ENCODE measurements at places on chromosomes 16 and 17.

DNA sequence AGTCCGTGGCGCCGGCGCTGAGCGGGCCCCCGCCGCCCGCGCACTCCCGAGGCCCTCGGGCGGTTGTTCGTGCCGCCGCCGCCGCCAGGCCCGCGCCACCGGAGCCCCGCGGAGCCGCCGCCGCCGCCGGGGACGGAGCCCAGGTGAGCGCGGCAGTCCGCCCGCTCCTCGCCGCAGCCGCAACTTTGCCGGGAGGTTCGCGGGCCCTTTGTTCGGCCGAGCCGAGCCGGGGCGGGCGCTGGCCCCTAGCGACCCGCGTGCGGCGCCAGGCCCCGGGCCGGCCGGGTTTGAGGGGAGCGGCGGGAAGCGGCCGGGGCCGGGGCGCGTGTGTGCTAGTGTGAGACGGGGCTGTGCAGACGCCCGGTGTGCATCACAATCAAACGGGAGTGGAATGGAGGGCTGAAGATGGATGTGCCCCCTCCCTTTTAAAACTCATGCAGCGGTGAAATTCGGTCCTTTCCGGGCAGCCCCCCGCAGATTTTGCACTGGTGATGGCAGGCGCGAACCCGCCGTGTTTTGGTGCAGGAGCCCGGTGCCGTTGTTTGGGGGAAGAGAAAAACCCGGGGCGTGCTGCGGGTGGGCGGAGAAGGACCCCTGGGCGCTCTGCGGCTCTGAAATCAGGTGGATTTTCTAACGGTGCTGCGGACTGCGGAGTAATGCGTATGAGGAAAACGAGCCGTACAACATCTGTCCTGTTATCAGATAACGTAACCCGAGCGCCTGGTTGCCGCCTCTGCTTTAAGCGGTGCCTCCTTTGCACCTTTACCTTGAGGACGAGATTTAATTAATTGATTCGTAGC, 823 bp downstream of the TNRC6C start:
- peak; percentile 2 for DNase-seq

GRCh38 chr16:30032083-30032819, 1.2 kb upstream of the TLCD3B start:
- peak; percentile 39 for DNase-seq

DNA sequence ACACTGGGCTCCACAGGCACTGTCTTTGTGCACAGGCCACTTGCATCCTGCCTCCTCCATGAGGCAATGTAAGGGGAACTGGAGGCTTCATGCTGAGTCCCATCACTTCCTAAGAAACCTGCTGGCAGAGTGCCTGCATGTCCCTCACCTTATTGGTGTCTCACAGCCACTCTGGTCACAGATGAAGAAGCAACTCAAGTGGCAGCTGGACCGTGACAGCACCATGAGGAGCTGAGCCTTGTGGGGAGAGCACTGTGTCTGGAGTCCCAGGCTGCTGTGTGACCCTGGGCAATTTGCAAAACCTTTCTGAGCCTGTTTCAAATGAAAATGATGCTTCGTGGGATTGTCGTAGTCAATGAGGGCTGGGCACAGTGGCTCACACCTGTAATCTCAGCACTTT, 19.5 kb downstream of the ANKRD40 start:
- DNase-seq = no peak

GRCh38 chr17:74457146-74457819, 9.2 kb upstream of the CD300A start:
- peak; percentile 38 for DNase-seq

- no peak for DNase-seq
These were observed 18.8 kb downstream of the TOM1L1 start for GRCh38 chr17:54919425-54919824.

DNA sequence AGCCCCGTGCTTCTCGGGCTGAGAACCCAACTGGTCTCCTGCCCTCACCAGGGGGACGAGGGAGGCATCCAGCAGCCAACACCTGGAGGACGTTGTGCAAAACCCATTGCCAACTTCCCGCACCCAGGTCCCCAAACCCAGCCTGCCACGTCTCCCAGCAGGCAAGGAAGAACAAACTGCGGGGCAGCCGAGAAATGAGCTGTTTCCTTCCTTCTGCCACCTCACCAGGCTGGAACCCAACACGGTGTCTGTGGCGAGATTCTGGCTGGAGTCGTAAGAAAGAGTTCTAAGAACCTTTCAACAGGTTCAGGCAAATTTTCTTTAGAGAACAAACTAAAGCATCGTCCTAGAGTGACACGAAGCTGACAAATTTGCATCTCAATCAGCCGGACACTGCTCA, 3.6 kb downstream of the SLC43A2 start:
- DNase-seq = no peak

GRCh38 chr16:84699712-84700445, at the start of gene USP10:
TSS of gene USP10 (plus strand) at chr16:84700000. CDS start at chr16:84700091, 91 bp downstream.
- DNase-seq = peak; percentile 55

DNA sequence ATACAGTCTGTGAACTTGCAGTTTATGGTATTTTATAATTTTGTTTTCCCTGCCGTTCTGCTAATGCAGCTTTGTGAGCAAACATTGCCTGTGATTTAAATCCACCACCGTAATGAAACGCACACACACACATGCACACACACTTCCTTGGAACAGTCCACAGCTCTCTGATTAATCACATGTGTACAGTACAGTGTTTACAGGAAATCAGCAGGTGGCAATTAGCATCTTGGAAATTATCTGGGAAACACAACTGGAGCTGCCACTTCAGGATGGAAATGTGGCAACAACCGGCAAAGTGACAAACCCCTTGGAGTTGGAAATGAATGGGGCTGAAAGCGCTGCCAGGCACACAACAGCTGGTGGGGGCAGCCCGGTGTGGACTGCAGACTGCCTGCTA, 12.9 kb upstream of the ZKSCAN2 start:
- DNase-seq = no peak

DNA sequence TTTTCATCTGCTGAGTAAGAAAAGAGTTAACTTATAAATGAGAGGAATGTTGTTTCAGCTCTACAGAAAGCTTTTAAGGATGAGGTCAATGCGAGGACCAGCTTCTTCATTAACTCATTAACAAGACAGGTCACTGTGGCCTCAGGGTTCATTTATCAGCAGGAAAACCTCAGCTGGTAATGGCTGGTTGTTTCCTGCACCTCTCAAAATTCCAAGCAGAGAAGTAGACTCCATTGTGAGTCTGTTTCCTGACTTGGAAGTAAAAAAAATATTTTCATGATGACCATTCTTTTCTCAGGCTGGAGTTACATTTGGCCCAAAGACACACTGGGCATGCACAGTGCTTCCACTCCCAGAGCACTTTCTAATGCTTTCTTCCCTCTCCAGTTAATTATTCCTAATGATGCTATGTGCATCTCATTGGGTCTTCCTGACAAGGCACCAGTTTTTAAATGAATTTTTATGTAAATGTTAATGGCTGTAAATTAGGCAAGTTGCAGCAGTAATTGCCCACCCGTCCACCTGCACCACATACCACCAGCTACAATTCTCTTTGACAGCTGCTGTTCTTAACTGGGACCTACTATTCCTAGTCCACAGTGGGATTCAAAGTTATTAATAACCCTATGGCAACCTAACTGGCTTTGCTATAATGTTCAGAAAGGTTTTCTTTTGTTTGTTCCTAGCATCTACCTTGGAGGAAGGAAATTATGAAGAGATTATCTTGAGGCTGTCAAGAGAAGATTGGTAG, 89.5 kb upstream of the BCAR1 start:
- no peak for DNase-seq

DNA sequence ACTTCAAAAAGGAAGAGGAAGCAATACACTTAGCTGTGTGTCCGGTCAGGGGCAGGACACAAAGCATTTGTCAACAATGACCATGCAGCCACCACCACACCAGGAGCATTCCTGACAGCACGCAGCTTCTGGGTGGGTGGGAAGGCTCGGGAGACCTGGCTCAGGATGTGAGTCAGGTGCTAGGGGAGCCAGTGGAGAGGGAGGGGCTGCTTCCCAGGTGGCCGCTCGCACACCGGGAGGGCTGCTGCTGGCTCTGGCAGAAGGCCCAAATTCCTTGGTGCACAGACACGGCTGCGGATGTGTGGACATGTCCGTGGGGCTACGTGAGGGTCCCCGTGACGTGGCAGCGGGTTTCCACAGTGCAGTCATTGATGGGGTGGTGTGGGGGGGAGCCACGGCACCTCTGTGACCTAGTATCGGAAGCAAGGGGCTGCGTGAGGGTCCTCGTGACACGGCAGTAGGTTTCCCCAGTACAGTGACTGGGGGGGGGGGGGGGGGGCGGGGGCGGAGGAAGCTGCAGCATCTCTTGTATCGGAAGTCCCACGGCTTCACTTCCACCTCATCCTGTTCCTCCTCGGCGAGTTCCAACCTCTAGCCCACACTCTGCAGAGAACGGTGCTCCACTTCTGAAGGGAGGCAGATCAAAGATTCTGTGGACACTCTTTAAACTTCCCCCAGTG, 112.8 kb downstream of the ZNF778 start:
- DNase-seq = no peak

GRCh38 chr17:38579934-38580333, 25.8 kb downstream of the SRCIN1 start:
- no peak for DNase-seq

DNA sequence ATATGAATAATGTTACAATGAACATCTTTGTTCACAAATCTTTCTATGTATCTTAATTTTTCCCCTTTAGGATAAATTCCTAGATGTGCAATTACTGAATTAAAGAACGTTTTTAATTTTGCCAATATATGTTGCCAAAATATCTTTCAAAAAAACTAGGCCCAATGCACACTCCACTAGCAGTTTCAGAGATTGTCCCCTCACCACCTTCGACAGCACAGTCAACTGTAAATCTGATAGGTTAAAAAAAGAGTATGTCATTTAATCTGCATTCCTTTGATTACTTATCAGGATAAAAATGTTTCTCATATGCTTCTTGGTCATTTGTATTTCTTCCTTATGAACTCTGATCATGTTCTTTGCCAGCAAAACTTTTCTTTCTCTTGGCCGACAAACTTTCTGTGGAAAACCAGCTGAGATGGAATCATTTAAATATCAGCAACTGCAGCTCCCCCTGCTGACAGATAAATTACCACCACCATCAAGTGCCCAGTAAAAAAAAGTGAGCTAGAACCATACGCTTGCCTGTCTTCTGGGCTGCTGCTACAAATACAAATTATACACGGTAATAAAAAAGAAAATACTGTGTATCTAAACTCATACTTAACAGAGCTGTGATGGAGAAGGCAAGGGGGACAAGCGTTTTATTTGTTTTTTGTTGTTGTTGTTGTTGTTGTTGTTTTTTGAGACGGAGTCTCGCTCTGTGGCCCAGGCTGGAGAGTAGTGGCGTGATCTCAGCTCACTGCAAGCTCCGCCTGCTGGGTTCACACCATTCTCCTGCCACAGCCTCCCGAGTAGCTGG, 19.6 kb upstream of the KANSL1 start:
- peak; percentile 15 for DNase-seq

DNA sequence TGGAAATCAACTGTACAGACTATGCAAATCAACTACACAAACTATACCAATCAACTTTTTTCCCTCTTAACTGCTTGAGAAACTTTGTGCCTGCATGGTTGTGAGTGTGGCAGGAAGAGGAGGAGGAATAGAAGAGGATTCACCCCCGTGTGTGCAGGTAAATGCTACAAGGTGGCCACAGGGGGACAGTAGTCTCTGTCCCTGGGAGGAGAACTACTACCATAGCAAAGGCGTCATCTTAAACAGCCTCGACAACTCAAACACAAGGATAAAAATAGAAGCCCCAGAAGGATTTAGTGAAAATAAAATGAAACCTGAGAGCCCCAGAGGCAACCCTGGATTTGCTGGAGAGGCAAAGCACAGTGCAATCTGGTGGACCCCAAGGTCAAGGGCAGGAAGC, 199.5 kb upstream of the DYNLRB2 start:
- DNase-seq = no peak

GRCh38 chr17:17303010-17303846, at the start of gene NT5M:
TSS of gene NT5M (plus strand) at chr17:17303373. CDS start at chr17:17303551, 178 bp downstream.
- peak; percentile 30 for DNase-seq

- no peak for DNase-seq
These were observed 255.4 kb upstream of the CACNG5 start for GRCh38 chr17:66579556-66579955.

DNA sequence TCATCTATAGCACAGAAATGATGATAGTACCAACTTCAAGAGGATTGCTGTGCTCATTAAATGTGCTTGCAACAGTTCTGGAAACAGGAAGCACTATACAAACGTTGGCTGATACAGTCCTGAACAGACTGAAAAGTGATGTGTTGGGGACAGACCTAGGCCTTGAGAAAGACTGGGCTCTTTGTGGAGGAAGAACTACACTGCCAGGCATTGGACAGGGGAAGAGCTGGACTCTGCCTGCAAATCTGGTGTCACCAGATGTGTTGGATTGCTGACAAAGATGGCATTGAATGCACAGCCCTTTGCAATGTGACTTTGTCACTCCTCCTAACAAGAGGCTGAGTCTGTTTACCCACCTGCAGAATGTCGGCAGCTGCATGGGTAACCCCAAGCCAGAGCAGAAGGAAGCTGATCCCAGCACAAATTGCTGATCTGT, 12.4 kb upstream of the ST6GALNAC2 start:
- no peak for DNase-seq

- no peak for DNase-seq
These were observed 43.4 kb upstream of the GSE1 start for GRCh38 chr16:85569615-85570212.

GRCh38 chr16:61770301-61770700, 265.9 kb downstream of the CDH8 start:
- no peak for DNase-seq

Data from activated naive CD8-positive, alpha-beta T cell treated with anti-CD3 and anti-CD28 coated beads, Interleukin-2, amount 50 U/mL, for 16 hours (primary cell).